ENCODE measurements at places on chromosomes 1 and 21.

DNA sequence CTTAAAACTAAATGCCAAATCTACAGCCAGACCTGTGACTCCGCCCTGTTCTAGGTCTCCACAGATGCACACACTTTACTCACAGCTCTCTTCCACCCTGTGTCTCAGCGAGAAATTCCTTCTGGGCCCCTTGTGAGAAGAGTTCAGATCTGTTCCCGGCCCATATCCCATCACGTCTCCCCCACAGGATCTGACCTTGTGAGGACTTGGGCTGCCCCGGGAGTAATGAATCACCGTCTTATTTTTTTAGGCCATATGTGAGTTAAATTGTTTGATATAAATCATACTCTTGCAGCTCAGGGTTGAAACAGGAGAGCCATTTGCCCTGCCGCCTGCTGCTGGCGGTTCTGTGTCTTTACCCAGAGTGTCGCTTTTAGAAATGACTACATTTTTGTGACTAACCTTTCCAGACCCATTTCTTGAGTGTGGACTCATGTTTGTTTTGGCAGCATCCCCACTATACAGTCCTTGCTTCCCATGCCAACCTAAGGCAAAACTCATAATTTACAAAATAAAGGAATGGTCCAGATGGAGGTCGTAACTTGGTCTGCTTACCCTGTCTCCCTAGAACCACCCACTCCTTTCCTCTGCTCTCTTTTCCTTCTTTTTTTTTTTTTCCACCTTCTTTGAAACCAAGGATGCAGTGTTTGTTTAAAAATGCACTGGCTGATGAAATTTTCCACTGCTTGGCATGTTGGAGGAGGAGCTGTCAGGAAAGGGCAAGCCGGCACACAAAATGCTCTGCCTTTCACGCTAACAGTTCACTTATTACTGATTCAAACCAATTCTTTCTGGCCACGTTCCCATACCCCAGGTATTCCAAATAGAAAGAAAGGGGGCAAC, 98.0 kb upstream of the C1orf105 start:
- no peak for DNase-seq

DNA sequence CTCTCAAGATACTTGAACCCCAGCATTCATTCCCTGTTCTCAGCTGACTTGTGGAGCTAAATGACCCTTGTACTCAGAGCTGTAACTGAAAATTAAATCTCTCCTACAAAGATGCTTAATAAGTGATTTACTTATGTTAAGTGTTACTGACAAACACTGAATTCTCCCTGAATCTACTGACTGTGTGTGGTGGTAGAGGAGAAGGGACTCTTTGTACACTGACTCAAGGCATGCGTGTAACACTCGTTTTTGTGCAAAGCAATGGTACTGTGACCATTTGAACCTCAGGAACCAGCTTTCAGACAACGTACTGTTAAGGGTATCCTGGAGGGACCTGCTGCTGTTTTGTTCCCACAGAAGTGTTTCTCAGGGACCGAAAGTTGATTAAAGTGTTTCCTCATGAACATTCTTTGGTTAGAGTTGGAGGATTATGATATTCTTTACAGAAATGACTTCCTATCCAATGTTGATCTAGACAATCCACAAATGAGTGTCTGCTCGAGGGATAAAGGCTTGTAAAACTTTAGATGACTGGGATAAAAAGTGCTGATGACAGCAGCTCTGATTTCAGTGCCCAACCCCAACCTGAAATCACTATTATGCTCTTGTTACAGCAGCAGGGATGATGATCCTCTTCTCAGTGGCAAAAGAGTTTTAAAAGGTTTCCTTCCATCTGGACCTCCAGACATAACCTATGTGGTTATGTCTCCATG, 12.8 kb downstream of the RGL1 start:
- no peak for DNase-seq

DNA sequence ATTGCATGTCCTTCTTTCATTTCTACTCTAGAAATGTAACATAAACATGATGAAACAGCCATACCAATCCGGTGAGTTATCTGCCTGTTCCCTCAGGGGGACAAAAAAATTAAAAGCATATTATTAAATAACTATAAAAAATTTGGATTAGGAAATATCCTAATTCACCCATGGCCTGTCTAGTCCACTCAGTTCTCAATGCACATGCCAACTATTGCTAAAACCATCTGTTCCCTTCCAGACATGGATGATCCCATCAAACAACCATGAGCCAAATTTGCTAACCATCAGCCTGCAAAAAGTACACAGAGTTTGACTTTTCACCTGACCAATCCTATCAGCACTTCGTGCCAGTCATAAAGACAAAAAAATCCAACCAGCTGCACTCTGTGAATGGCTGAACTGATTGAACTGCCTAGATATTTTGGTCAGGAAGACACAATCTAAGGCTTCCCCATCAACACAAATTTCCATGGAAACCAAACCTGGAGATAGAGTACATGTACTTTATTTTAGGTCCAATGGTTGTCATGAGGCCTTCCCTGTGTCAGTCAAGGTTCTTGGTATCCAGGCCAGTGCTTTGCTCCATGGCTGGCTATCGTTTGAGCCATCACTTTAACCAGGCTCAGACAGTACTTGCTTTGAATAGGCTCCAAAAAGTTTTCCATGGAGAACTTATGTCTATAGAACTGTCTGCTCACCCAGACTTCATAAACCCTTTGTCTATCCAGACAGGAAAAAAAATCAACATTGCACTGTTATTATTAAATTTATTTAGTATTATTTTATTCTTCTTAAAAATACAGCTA, 570.8 kb downstream of the LTN1 start:
- DNase-seq: no peak

- DNase-seq: no peak
Observed at GRCh38 chr1:119253366-119253765, 112.9 kb upstream of the WARS2 start.

- no peak for DNase-seq
Observed at GRCh38 chr1:64814427-64814826, 69.6 kb downstream of the RAVER2 start.

- no peak for DNase-seq
Observed at GRCh38 chr1:11746092-11746491, 10.2 kb downstream of the AGTRAP start.

GRCh38 chr1:14940285-14940870, 213.2 kb upstream of the TMEM51 start:
- no peak for DNase-seq

GRCh38 chr1:230113593-230114236, 46.7 kb downstream of the GALNT2 start:
- no peak for DNase-seq

- DNase-seq: no peak
Observed at GRCh38 chr1:227766015-227766634, 30.9 kb downstream of the SNAP47 start.

DNA sequence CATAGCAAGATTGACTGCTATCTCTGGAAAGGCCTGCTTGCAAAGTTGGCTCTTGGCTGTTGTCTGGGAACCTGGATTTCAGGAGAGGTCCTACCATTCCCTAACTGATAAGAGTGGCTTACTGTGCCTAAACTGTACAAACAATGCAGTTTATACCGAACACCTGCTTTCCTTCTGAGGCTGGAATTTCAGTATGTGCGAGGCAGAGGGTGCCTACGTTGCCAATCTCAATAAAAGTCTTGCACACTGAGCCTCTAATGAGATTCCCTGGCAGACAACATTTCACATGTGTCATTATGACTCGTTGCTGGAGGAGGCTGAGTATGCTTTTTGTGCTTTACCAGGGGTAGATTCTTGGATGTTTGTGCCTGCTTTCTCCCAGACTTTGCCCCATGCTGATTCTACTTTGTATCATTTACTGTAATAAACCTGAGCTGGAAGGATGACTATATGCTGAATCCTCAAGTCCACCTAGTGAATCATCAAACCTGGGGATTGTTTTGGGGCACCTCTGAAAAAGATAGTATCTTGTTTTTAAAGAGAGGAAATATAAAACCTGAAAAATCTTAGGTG, 58.9 kb upstream of the GNG4 start:
- no peak for DNase-seq

- no peak for DNase-seq
Observed at GRCh38 chr1:165595246-165595938, 35.6 kb upstream of the MGST3 start.

DNA sequence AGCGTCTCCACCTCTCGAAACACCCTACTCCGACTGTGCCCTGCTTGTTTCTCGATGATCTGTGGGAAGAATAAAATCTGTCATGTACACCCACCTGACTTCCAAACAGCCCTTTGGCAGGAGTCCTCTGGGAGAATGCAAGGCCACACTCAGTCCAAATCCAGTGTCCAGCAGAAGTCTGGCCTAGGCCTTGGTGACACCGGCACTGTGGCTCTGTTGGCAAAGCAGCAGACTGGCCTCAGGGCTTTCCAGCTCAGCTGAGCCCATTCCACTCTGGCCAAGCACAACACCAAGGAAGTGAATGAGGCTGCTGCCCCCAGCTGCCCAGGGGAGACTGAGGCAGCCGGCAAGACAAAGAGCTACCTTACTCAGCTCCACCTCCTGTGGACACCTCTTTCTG, 25.1 kb upstream of the KNCN start:
- no peak for DNase-seq

DNA sequence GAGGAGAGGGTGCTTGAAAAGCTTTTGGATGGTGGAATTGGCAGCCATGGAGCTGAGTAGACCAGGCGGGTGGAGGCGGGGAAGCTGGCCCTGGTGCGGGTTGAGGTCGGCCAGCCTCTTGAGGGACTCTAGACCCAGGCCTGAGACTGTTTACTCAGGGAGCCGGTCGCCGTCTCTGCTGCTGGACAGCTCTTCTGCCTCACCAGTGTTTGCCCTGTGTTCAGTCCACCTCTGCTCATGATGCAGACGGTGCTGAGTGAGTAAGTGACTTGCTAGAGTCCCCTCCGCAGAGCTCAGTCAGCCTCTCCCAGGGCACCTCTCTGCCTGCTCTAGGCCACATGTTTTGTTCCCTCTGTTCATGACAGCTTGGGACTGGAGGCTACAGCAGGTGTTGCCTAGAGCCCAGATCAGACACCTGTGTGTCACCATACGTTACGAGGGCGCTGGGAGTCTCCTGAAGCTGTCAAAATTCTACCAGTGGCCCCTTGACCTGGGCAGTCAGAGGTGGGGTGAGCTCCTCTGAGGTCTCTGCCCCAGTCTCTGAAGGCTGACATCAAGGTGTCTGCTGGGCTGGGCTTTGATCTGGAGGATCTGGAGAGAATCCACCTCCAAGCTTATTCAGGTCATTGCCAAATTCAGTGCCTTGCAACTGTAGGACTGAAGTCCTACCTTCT, 73.5 kb upstream of the WNT4 start:
- DNase-seq: no peak

- DNase-seq: no peak
Observed at GRCh38 chr1:235710687-235711086, 61.1 kb upstream of the GNG4 start.

DNA sequence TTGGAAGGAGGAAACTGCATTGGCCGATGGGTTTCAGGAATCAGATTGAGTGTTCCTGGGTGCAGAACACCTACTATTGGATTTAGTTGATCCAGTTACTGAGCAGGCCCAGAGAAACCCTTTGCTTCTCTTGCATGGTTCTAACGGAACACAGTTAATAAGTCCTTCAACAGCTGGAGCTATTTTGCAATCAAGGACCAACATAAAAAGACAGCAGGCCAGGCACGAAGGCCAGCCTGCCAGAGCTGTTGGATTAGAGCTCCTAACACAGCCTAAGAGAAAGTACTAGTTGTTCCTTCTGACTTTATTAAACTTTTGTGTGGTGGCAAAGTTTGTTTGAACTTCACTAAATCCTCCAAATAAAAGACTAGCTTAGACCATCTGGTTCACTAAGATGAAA, 148.0 kb upstream of the LMO4 start:
- no peak for DNase-seq

GRCh38 chr1:85801520-85801919, 93.3 kb upstream of the ZNHIT6 start:
- no peak for DNase-seq

- no peak for DNase-seq
Observed at GRCh38 chr21:44569861-44570517, 3.5 kb upstream of the KRTAP10-4 start.

DNA sequence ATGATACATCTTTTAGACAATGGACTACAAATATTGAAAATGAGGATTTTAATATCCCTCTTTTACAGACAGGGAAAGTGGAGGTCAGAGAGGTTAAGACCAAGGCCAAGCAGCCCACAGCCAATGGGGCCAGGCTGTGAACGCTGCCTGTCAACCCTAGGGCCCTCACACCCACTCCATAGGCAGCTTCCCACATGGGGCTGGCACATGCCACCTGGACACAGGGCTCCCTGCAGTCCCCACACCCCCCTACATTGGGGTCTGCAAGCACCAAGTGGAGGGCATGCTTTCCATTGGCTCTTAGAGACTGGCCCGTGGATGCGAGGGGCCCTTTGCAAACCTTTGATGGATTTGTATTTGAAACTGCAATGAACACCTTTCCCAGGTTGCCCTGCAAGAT, 348.5 kb upstream of the VAMP3 start:
- no peak for DNase-seq

GRCh38 chr1:217525773-217526490, 105.0 kb downstream of the GPATCH2 start:
- DNase-seq: no peak

- DNase-seq: no peak
Observed at GRCh38 chr1:22850681-22851080, 122.0 kb downstream of the LACTBL1 start.

GRCh38 chr1:165828103-165828668, 772 bp downstream of the UCK2 start:
- peak; percentile 38 for DNase-seq

GRCh38 chr1:16116625-16117024, 39.2 kb downstream of the EPHA2 start:
- DNase-seq: no peak

DNA sequence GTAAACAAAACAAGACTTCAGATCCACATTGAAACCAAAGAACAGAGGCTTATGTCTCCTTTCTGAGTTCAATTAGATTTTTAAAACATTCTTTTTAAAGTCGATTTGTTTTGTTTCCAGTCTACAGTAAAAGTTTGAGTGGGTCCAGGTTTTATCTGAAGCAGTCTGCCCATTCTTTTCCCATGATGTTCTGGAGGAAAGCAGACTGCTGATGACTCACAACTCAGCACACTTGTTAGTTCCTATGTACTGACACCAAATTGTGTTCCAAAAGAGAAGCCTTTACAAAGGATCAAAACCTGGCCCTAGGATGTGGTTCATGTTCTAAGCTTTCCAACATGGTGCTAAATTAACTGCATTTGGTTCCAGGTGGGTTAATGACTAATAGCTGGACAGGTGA, 11.4 kb upstream of the CCN1 start:
- no peak for DNase-seq

- DNase-seq: no peak
Observed at GRCh38 chr1:63874278-63874880, 100.6 kb downstream of the ROR1 start.

GRCh38 chr1:159951551-159951950, 2.5 kb downstream of the SLAMF9 start:
- DNase-seq: no peak

DNA sequence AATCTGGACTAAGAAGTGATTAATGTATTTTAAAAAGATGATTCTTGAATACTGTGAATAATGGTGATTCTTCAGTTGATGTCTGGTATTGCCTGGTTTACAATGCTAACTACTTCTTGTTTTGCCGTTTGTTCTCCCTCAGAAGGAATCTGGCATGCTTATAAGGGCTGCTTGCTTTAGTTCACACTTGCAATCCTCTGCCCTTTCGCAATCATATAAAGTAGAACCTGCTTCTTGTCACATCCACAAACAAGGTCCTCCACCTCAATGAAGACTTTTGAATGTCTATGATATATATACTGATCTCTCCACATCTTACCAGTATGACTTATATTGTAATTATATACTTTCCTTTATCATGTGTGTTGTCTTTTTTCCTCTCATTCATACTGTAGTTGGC, 92.6 kb downstream of the ADGRL4 start:
- DNase-seq: no peak
